Omental fat pad (tissue), 4 donors: ENCODE measurements at places on chromosomes 7 and 10. TPM values are rescaled to one million over a fixed set of nuclear protein-coding genes. Genes with fewer than 3 reads are reported as not detected.

GRCh38 chr7:106070567-106071254 is 41.4 kb downstream of the SYPL1 start:
- DNase-seq, result no peak

DNA sequence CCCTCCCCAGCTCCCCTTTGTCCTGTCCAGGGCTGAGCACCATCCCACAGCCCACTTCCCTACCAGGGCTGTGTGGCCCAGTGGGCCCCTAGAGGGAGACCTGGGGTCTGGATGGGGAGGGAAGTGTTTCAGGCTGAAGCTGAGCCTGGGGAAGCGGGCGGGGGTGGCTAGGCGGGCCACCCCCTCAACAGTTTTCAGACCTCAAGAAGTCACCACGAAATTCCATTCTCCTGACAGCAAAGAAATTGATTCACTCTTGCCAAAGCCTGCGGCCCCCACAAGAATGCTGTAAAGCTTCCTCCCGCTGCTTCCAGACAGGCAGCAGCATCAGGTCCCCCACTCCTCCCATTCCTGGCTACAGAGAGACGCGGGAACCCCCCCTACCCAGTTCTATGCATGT is 2.5 kb upstream of the LFNG start:
- DNase-seq, result no peak

GRCh38 chr7:107051376-107051775 is 6.9 kb downstream of the PRKAR2B start:
- DNase-seq, result no peak

DNA sequence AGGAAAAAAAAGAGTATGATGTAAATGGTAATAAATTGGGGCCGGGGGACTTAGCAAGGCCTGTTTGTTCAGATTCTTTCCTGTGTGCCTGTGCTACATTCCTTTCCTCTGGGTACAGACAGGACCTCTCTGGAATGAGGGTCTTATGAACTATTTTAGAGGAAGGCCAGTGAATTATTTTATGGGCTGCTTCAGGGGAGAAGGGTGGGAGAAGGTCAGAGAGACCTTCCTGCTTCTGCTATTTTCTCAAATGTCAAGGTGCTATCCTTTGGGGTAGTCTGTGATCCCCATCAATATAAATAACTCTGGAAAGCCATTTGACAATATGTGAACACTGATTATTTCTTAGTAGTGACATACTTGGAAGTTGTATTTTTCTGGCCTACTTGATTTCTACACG is 426.5 kb downstream of the SH2D4B start:
- DNase-seq, result no peak

Gene WNT2
- 0.48 TPM for total RNA-seq

DNA sequence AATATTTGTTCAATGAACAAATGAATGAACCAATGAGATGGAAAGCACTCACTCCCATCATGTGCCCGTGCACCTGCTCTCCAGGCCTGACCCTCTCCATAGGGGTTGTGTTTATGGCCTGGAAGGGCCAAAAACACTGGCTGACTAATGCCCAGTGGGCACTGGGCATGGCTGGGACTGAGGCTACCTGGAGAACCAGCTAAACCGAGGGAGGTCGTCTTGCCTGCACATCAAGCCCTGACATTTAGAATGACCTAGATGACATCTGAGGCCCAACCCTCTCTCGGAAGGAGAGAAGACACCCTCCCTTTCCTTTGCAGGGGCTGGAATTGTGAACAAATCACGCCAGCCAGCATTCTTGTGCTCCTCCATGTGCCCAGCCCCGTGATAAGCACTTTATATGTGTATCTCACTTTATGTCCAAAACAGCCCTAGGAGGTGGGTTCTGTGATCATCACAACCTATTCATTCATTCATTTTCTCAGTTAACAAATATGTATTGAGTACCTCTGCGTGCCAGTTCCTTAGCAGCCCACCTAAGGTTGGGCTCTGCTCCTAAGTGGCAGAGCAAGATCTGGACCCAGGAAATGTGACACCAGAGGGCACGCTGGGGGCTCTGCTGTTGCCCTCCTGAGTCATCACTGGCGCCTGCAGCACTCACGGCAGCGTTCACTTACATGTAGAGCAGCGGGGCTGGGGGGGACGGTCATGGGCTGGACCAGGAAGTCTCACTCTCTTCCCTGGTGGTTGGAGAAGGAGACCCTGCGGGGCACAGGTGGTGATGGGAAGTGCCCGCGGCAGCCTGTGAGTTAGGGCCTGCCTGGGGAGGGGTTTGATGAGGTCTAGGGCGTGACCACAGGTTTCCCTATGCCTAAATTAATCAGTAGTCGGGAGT is 52.0 kb downstream of the TSPAN15 start:
- no peak for DNase-seq

Gene CUBN
- 2.2 TPM for total RNA-seq

DNA sequence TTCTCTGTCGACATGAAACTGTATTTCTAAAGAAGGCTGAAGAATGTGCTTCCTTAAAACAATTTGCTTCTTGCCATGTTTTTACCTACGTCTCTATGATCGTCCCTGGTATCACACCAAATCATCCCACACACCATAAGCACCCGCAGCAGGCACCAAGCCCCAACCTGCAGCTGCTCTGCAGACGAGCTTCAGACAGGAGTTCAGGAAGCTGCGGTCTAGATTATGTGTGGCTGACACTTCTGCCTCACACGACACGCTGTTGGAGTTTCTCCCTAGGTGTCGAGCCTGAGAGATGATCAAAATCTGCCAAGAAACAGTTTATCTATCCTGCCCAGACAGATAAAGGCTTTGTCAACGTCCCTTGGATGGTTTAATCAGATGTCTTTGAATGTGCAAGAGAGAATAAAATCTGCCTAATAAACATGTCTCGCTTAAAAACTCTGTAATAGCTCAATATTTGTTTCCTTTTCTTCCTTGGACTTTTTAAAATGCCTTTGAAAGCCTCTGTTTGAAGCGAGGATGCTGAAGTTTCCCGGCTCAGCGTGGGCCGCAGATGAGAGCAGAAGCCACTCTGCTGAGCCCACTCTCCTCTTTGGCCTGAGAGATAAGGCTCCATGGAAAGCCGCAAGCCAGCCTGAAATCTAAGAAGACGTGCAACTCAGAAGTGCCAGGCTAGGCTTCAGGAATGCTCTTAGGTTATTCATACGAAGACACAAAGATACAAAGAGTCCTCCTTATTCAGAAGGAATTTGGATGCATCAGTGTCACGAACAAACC is 158.3 kb upstream of the PFKP start:
- DNase-seq, result no peak

- DNase-seq, result no peak
Measured at GRCh38 chr7:134470864-134471263, 12.0 kb upstream of the AKR1B1 start.

- no peak for DNase-seq
Measured at GRCh38 chr7:116588225-116588624, 63.4 kb downstream of the CAV1 start.

GRCh38 chr10:72037266-72037665 is 51.1 kb downstream of the SPOCK2 start:
- no peak for DNase-seq

DNA sequence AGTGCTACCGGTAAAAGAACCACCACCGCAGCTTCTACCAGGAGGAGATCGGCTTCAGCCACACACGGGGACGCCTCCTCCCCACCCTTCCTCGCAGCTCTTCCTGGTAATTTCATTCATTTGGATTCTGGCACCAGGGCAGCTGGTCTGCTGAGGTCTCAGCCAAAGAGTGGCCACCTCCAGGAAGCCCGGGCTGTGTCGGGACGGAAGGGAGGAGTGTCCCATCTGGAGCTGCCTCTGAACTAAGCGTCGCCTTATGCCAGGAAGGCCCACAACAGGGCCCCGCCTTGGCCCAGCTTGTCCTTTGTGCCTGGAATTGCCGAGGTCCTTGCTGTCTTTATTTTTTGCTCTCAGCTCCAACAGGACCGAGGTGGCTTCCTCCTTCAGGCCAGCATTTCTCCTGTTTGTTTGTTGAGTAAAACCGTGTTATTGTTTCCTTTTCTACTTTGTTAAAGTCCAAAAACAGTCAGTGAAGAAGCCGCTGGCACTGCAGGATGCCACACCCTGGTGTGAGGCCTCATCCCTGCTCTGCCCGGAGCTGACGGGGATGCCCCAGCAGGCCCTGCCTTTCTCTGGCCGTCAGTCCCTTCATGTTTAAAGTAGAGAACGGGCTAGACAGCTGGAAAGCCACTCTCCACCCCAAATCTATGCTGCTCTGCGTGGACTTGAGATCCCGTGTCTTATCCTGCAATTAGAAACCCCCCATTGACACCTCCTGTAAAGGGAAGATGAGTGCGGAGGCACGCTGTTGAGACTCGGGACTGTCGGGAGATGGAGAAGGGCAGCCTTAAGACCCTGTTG is 24.5 kb upstream of the TTYH3 start:
- DNase-seq, result no peak

- no peak for DNase-seq
Measured at GRCh38 chr7:134403062-134403461, 55.8 kb downstream of the AKR1B1 start.

Gene SPAM1
- total RNA-seq, result not detected
